ENCODE measurements at places on chromosomes 3 and 15.

- DNase-seq: no peak
Measured at GRCh38 chr3:62229908-62230307, 143.4 kb downstream of the FEZF2 start.

DNA sequence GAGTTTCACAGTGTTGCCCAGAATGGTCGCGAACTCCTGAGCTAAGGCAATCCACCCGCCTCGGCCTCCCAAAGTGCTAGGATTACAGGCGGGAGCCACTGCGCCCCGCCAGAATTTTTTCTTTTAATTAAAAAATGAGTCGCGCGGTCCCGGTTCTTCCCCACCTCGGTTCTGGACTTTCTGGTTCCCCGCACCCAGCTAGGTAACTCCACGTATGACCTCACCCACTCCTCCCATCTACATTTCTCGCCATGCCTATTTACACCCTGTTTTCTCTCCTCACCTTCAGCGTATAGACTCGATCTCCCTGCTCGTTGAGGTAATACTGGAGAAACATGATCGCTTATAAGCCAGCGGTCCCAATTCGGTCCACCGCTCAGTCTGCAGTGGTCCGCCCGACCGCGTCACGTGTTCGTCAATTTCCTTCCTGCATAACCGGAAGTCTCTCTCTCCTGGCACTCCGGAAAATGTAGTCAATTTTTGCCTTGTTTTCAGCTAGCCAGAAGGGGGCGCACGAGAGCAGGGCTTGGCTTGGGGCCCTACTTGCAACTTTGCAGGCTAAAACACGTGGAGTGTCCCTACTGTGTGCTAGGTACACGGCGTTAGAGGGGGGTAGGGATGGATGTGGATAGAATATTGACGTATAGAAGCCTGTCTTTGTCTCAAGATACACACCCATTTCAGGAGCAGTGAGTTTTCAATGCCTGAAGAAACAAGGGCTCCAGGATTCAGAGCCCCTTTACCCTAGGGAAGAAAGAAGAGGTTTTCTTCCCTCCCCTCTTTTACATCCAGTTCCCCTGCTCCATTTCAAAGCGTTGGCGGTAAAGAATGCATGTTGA is at the start of the genes NOP10 and NUTM1:
NOP10 (minus strand) TSS at position 400 of the 839 bp plus-strand sequence; CDS start at position 337, 63 bp downstream.
NUTM1 (plus strand) TSS at position 579 of the 839 bp plus-strand sequence. CDS start 382 bp downstream, outside the sequence.
- peak; percentile 71 for DNase-seq

- DNase-seq: no peak
Measured at GRCh38 chr3:11384074-11384473, 111.9 kb downstream of the ATG7 start.

DNA sequence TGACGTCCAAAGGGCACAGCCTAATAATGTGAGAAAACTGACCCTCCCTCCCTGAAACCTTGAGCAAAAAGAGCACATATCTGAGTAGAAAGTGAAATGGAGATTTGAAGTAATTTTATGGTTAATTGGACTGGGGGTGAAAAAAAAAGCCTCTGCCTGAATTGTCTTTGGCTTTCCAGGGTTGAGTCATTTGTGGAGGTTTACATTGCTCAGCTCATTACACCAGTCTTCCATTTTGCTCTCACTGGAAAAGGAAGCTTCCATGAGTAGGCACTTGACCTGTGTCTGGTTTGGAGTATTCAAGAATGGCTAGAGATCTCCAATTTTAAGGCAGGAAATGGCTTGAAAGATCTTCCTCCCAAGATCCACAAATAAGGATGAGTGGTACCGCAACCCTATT is 273.9 kb downstream of the PDCD6IP start:
- no peak for DNase-seq

DNA sequence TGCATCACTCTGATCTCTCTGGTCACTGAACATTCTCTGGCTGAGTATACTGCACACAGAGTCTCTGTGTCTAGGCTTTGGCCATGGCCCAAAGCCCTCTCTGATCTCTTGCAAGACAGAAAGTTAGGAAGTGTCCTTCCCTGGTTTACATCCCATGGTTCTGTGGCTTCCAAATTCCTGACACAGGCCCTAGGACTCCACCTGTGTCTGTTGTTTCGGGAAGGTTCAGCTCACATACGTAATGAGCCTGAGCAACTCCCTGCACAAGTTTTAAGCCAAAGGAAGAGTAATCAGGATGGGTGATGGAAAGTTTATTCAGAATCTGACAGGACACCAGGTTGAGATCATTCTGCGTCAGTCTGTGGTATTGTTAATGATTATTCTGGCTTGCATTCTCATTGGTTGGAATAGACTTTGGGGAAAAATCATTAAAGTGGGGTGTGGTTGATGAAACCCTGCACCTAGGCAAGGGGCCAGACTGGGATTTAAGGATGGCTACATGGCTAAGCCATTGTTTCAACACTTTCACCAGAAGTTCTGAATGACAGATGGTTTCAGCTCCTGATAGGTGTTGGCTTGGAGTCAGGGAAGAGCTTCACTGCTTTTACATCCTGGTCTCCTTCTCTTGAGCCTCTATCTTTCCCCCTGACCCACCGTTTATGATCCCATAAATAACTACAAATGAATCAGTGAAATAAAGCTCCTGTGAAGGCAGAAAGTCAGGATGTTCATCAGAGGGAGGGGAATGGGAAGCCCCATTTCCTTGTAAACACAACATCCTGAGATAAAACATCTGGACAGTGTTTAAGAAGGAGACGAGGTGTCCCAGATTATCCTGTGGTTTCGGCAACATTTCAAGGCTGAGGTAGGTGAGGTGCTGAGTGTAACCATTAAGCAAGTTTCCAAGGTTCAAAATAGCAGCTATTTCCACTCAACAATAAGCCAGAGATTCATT is 14.1 kb downstream of the LCMT2 start:
- DNase-seq: no peak

DNA sequence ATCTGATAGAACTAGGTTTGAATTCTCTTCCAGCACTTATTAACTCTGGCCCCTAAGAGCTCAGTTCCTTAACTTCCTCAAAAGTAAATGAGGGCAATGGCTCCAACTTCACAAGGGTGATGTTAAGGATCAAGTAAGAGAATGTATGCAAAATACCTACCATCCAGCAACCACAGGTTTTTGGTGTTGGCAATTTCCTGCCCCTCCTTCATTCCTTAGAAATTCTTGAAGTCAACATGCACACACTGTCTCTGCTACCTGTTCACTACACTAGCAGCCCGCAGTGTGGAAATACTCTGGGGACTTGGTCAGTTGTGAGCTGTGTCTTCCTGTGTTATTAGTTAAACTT is 5.0 kb downstream of the ZBED2 start:
- no peak for DNase-seq

DNA sequence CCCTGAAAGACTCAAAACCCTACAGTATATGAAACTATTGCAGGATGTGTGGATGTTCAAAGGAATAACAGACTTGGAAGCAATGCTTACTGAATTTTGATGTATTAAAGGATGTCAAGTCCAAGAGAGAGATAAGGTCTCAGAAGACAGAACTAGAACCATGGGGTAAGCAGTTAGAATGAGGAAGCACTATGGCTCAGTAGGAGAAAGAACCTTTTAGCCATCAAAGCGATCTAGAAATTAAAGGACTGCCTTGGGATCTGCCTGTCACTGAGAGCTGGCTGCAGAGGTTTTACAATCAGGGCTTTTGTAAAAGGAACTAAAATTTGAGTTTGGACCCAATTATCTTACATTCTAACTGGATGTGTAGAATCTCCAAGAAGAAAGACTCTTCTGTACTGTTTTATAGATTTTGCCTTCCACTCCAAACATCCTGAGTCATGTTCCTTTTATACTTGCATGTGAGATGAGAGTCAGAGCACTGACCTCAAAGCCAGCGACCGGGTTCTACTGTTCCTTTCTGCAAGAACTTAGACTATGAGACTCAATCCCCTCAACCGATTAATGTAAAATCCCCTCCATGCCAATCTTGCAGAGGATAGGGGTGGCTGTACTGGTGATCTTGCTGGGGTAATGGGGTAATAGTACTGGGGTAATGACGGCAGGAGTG is 412.3 kb upstream of the TPRG1 start:
- no peak for DNase-seq

DNA sequence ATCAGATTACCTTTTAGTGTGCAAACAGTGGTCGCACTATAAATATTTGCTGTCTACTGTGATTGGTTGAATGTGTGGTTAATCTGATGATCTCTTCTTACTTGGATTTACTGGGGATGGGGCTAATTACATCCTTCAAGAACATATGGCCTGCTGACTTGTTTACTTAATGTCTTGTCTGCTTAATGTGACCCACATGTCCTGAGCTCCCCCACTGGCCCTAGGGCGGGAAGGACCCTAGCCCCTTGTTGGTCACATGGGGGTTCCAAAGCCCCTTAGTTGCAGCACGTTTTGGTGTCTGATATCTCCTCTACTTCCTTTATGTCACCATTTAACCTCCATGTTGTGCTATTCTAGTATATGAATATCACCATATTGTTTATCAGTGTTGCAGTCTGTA is 17.8 kb upstream of the P2RY12 start:
- no peak for DNase-seq

DNA sequence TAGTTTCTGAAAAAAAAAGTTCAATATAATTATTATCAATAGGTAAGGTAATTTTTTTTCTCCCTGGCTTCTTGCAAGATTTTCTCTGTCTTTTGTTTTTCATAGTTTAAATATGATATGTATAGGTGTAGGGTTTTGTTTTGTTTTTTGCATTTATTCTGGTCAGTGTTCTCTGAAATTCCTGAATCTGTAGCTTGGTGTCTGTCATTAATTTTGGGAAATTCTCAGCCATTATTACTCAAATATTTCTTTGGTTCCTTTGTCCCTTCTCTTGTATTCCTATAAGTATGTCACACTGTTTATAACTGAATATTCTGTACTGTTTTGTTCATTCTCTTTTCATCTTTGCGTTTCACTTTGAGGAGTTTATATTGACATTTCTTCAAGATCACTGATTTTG is 22.1 kb downstream of the IQCH start:
- DNase-seq: no peak

DNA sequence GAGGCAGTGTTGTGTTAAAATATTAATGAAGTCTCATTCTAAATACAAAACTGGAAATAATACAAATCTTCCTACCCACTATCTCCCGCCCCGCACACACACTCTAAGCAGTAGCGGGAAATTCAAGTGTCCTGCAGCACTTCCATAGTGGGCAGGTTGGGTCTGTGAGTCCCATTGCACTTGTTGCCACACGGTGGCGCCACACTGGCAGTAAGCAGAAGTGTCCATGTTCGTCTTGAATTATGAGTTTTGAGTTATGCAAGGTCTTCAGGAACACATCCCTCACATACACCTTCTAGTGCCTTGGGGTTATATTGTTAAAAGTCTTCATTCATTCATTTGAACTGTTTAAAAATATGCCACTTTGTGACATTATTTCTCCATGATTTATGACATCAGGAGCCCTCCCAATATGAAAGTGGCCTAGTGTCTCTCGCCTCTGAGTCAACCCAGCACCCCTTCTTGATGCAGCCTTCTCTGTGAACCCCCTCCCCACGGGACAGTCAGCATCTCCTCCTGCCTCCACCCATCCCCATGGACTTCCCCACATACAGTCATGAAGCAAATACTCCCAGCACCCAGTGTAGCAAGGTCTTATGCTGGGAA is 17.6 kb upstream of the CCDC174 start:
- DNase-seq: peak; percentile 25

- DNase-seq: no peak
Measured at GRCh38 chr15:88181613-88182012, 74.9 kb downstream of the NTRK3 start.

DNA sequence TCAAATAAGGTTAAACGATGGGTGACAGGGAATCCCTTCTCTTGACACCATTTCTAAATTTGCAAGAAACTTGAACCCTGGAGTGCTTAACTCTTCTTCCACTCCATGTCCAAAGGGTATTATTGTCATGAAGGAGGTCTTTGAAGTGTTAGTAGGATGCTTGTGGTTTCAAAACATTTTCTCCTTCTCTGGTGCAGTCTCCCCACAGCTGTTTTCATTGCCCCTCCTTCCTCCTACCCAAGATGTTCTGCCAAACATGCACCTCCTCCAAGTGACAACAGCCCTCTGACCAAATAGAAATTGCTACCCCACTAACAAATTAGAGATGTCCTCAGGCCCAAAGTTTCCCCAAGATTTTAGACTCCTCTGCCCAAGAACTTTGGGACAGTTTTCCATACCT is 151.4 kb downstream of the POLR2M start:
- DNase-seq: no peak

- DNase-seq: no peak
Measured at GRCh38 chr15:38652998-38653397, 88.4 kb upstream of the RASGRP1 start.

Data from frontal cortex (tissue), 4 donors.